Urothelium cell line (cell line): ENCODE measurements at places on chromosomes 6 and 20.

GRCh38 chr6:42923666-42924065 is 5.6 kb upstream of the CNPY3 start:
- DNase-seq, result no peak

DNA sequence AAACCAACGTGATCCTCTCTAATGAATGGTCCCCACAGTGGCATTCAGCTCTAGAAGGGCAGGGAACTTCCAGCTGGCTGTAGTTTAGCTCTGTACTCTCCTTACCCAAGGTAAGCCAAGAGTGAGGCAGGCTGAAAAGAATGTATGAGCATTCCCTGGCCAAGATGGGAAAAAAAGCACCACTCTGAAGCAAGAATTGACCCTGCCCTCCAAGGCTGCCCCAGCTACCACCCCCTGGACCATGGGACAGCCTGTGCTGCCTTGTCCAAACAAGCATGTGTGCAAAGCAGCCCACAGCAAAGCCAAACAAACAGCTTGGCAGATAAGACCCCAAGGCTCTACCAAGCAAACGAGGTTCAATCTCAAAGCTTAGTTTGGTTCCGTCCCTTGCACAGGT is 73.9 kb downstream of the GFOD1 start:
- no peak for DNase-seq

DNA sequence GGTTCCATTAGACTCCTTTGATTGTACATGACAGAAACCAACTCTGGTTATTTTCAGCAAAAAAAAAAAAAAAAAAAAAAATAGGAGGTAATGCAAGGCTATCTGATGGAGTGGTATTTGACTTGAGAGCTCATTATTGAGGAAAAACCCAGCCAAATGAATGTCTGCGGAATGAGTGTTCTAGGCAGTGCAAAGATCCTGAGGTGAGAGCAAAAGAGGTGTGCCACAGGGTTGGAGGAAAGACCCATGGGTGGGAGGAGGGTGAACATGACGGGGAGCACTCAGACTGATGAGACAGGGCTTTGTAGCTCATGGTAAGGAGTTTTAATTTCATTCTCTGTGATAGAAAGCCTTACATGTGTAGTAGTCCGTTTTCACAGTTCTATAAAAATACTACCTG is 188.9 kb downstream of the TSHZ2 start:
- no peak for DNase-seq

- no peak for DNase-seq
These were observed 234.8 kb downstream of the NRN1 start for GRCh38 chr6:5771759-5772390.

GRCh38 chr6:56927538-56928453 is 27.1 kb upstream of the BEND6 start:
- DNase-seq, result peak; percentile 24

DNA sequence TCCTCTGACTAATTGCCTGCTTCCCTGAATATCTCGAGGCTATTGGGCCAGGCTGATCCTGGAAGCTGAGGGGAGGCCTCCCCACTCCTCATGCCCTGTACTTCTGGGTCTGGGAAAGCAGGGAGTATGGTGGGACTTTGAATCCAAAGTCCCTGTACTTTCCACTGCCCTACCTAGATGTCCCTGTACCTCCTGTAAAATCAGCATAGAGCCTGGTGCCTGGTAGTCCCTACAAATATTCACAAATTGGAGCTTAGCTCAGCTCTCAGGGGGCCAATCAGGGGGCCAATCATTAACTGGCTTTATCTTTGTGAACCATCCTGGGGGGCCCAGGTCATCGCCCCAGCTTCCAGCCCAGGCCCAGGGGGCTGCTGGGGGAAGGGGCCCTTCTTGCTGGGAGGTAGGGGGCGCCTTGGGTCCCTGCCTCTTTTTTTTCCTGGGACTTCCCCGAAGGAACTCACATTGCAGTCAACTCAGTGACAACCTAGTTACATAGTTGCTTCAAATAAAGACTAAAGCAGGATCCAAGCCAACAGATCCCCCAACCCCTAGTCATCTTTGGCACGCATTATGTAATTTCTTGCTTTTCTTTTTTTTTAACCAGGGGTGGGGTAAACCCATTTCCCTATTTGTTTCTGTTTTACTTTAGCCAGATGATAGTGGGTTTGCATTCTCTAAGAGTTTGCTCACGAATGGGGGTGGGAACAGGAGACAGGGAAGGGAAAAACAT is 6.9 kb upstream of the VEGFA start:
- no peak for DNase-seq

- no peak for DNase-seq
These were observed 1.7 kb upstream of the WFDC2 start for GRCh38 chr20:45467861-45468260.

GRCh38 chr6:169162752-169163407 is 90.8 kb downstream of the THBS2 start:
- DNase-seq, result peak; percentile 89

GRCh38 chr6:168915242-168915641 is 338.4 kb downstream of the THBS2 start:
- DNase-seq, result no peak

GRCh38 chr6:30154709-30155519 is 6.1 kb downstream of the TRIM10 start:
- peak; percentile 84 for DNase-seq

DNA sequence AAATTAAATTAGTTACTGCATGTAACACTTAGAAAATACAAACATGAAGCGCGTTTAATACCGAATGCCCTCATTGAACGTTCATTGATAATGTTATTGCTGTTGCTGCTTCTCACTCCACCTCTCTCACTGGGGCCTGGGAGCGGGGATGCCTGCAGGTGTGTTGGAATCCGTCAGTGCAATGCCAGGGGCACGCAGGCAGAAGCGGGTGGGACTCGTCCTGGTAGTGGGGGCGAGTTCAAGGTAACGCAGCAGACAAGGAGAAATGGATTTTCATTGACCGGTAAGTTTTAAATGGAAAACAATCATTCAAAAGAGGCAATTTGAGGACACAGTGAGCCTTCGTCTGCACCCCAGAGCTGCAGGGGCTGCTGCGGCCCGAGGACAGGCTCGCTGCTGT is 71.2 kb upstream of the AFDN start:
- no peak for DNase-seq

DNA sequence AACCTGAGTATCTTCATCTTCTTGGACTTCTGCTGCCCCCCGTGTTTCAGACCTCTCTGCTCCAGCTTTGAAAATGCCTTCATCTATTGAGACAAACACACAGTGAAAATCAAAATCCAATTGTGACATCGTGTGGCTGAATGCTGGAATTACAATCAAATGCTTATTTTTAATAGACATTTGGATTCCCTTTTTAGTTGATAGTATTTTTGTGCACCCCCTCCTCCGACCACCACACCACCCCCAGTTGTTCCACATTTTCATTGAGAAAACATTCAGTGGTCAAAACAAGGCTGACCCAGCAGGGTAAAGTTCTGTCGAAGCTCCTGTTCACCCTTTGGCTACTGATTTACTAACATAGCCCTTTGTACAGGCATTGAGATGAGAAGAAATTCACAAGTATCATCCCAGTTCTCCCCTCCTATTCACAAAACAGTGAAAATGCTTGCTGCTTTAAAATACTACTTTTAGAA is 79.0 kb downstream of the NRSN1 start:
- DNase-seq, result peak; percentile 17

GRCh38 chr20:9359561-9360308 is 154.7 kb upstream of the LAMP5 start:
- peak; percentile 54 for DNase-seq

- DNase-seq, result no peak
These were observed 36.1 kb upstream of the TBXT start for GRCh38 chr6:166203641-166204222.

- DNase-seq, result no peak
These were observed 670.7 kb downstream of the UTRN start for GRCh38 chr6:144955859-144956258.

- no peak for DNase-seq
These were observed 3.2 kb upstream of the HLA-DMB start for GRCh38 chr6:32943864-32944649.

- DNase-seq, result no peak
These were observed 50.0 kb downstream of the SOBP start for GRCh38 chr6:107539849-107540464.

DNA sequence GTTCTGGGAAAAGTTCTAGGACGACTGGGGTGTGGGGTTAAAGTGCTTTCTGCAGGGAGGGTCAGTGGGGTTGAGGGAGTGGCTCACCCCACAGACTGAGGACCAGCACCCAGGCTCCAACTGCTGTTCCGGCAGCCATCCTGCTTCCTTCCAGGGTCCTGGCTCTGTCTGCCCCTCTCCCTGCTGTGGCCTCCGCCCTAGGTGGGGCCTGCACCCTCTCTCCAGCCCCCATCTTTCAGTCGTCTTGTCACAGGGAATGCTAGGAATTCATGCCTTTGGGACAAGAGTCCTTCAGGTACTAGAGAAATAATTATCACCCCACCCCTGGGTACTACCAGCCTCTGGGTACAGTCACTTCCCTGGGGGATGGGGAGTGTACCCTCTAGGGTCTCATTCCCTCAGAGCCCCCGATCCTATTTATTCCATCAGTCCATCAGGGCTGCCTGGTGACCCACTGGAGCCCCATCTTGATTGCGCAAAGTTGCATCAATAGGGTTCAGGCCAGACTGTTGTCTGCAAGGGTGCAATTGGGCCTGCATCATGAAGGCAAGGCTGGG is at the start of gene AGER:
Gene AGER, minus strand, starts transcription at position 170 of the 557 bp plus-strand sequence. Its CDS starts 31 bp downstream, at position 139.
- no peak for DNase-seq

DNA sequence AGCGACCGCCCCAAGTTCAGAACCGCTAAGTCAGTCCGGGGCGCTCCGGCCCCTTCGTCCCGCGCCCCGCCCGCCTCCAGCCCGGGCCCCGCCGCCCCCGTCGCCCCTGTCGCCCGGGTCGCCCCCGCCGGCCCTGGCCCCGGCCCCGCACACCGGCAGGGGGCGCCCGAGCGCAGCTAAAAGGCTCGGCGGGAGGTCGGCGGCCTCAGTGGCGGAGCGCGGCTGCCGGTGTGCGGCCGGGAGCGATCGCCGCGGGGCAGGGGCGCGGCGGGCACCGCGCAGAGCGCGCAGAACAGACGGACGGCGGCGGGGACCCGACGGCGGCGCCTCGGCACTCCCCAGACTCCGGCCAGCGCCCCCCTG is at the start of gene FNDC1:
Gene FNDC1, plus strand, starts transcription at position 208 of the 363 bp plus-strand sequence. CDS start 197 bp downstream, outside the sequence.
- no peak for DNase-seq

- DNase-seq, result peak; percentile 56
These were observed 10.0 kb upstream of the NCOA7 start for GRCh38 chr6:125780540-125781313.

DNA sequence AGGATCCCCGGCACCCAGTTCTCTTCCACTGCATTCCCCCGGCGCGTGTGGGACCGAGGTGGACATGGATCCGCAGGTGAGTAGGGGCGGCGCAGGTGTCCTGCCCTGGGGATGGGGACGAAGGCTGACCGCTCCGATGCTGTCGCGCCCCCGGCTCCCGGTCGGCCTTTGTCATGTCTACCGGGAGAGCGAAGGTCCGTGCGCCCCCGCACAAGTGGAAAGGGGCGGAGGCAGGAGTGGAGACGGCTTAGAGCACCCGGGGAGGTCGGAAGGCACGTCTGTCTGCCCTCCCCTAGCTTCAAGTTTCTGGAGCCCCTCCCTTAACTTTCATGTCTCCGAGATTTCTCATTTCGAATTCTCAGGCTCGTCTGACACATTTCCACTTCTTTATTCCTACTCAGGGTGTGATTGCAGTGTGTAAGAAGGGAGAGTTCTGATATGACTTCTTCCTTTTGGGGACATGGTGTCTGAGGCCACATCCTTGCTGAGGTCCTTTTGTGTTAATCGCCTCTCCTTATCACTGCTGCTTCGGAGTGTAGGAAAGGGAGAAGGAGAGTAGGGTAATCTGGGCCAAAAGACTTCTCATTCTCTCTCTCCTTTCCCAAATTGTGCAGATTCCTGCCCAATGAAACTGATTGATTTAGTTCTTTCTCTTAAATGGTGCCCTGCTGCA is 435 bp downstream of the KIFC1 start:
- peak; percentile 21 for DNase-seq

DNA sequence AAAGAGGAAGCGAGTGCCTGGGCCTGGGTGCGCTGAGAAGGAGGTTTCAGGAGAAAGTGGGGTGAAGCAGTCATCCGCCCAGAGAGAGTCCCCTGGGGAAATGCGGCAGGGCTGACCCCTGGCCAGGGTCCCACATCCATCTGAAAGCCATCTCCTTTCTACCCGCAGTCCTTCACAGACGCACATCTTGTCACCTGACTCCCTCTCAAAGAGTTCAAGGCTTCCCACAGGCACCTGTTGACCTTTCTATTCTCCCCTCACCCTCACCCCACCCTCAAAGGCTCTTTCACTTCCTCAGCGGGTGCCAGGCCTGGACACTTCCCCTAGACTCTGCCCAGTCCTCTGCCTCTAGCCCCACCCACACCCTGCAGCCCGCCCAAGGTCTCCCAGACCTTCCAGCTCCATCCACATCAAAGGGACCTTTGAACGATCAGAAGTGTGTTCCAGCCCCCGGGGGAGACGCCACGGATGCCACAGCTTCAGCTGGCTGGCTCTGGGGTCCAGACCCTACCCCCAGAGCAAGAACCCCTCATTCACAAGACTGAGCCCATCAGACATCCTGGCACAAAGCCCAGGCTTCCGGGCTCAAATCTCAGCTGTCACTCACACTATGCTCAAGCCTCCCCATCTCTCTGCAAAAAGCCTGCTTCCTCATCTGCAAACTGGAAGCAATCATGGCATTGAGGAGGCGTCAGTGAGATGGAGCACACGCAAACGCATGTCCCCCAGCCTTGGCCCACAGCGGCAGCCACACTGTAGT is 2.1 kb downstream of the CTSZ start:
- no peak for DNase-seq

GRCh38 chr20:33724439-33725094 is 4.5 kb upstream of the PXMP4 start:
- no peak for DNase-seq

- no peak for DNase-seq
These were observed 1355.9 kb downstream of the GRIK2 start for GRCh38 chr6:102749210-102749971.

DNA sequence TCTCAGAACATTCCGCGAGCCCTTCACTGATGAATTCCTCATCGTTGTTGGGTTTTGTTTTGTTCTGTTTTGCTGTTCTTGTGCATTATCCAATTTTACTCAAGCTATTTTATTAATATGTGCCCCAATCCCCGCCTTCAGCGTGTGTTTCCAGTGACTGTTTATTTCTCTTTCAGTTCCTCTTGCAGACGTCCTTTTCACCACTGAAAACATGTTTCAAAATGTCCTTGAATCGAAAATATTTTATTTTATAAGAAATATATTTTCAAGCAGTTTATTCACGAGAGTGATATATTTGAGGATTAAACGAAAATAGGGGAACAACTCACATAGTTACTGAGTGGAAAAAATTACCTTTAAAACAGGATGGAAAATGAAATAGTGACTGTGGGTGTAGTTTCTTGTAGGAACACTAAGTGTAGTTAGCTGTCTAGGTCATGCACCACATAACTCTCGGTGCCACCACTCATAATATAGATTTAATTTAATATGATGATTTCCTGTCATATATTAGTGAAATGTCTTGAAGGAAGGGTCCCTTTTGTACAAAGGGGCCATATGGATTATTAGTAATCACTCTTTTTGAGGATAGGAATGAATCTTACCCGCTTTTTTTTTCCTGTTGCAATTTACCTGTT is 45.3 kb upstream of the HDDC2 start:
- no peak for DNase-seq

DNA sequence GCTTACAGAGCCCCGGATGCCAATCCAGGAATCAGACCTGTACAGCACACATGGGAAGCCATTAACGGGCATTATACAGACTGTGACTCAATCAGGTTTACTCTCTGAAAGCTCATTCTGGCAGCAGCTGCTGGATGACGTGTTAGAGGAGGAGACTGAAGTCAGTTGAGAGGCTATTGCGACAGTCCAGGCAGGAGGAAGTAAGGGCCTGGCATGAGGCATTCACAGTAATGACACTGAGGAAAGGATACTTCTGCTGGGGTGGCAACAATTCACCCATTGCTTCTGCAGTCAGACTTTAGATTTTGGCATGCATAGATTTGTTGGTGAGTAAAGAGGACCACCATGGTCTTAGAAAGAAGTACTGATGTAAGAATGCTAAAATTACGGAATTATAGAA is 151.0 kb upstream of the HEY2 start:
- DNase-seq, result no peak
